Glutamatergic neuron (in vitro differentiated cells): ENCODE measurements at places on chromosomes 5 and 9. TPM values are rescaled to one million over a fixed set of nuclear protein-coding genes. Genes with fewer than 3 reads are reported as not detected.

ITK gene
- total RNA-seq: not detected

C5orf22 gene
- total RNA-seq: 26.5 TPM

PDLIM4 gene
- total RNA-seq: 81.6 TPM

SLC36A3 gene
- total RNA-seq: not detected

DNLZ gene
- total RNA-seq: 16.5 TPM

CCDC187 gene
- total RNA-seq: 15.8 TPM

NRG2 gene
- total RNA-seq: 0.81 TPM

SLF1 gene
- total RNA-seq: 2.6 TPM

PCDHA5 gene
- 11.8 TPM for total RNA-seq

ARHGAP26 gene
- total RNA-seq: 20.1 TPM
